ENCODE measurements at places on chromosomes 5 and 9. TPM values are rescaled to one million over a fixed set of nuclear protein-coding genes. Genes with fewer than 3 reads are reported as not detected.

The HMCN2 gene
- 2.0 TPM for total RNA-seq

GRCh38 chr5:54693936-54694657 lies 176.5 kb downstream of the SNX18 start:
- H3K27ac ChIP-seq: no peak overlapping the region
- no peak for DNase-seq
- H3K36me3 ChIP-seq: no peaks in the 10 kb centered on the region
- H3K27me3 ChIP-seq: no peaks in the 10 kb centered on the region

DNA sequence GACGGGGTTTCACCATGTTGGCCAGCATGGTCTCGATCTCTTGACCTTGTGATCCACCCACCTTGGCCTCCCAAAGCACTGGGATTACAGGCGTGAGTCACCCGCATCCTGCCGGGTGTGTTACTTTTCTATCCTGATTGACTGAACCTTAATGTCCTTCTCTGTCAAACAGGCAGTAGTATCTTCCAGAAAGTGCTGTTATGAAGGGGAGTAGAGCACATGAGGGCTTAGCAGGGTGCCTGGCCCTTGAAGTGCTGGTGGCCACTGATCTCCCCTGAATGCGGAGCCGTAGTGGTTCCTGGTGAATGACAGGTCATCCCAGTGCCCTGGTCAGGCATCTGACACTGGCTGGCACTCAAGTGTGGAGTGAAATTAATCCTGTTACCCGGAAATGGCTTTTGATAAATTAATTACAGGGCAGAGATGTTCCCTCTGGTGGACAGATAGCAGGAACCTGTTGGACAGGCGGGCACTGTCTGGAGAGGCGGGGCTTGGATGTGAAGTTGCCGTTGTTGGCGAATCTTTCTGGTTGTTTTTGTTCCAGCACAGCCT lies 28.4 kb downstream of the PRRC2B start:
- no peak for DNase-seq
- peak overlapping the region; percentile 82 for H3K27ac ChIP-seq
- peaks cover 2% of the 10 kb centered on the region for H3K36me3 ChIP-seq
- H3K4me1 ChIP-seq: peaks cover 83% of the 10 kb centered on the region
- H3K27me3 ChIP-seq: no peaks in the 10 kb centered on the region

GRCh38 chr5:146574713-146575112 lies 58.7 kb upstream of the GPR151 start:
- DNase-seq: no peak
- no peaks in the 10 kb centered on the region for H3K4me1 ChIP-seq
- no peak overlapping the region for H3K27ac ChIP-seq
- H3K4me3 ChIP-seq: no peak overlapping the region
- no peaks in the 10 kb centered on the region for H3K27me3 ChIP-seq
- no peaks in the 10 kb centered on the region for H3K36me3 ChIP-seq

DNA sequence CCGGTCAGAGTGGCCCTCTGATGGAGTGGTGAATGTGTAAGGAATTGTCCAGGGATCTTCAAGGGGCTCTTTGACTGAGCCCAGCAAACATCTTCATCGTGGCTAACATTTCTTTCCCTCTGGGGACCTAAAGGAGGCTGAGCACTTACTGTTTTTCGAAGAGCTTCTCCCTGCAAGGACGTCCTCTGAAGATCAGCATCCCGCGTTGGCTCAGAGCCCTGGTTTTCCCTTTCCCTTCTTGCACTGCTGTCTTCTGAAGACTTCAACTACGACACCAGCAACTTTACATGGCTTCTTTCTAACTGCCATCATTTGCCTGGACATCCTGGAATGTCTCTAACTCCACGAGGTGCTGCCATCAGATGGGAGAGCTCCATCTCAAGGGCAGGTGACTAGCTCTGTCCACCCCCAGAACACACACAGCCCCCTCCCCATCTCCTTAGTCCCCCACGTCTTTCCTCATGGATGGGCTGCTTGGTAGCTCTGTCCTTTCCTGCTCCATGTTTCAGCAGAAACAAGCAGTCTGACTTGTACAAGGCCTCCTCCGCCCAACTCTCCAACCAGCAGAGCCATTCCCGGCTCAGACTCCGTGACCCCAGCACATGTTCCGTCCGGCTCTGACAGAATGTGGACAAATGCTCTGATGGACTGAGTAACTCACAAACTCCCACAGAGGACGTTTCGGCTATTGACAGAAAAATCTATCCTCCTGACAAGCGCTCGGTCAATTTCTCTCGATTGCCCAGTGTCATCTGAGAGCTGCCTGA lies 17.1 kb downstream of the SHB start:
- H3K36me3 ChIP-seq: no peaks in the 10 kb centered on the region
- H3K4me3 ChIP-seq: no peak overlapping the region
- no peaks in the 10 kb centered on the region for H3K27me3 ChIP-seq
- H3K4me1 ChIP-seq: peaks cover 20% of the 10 kb centered on the region

All from suprapubic skin (tissue), 4 donors.